ENCODE measurements at places on chromosomes 3 and 15. TPM values are rescaled to one million over a fixed set of nuclear protein-coding genes. Genes with fewer than 3 reads are reported as not detected.
A peak's percentile ranks its signal among the peaks of the same experiment; 100 is the strongest.

DNA sequence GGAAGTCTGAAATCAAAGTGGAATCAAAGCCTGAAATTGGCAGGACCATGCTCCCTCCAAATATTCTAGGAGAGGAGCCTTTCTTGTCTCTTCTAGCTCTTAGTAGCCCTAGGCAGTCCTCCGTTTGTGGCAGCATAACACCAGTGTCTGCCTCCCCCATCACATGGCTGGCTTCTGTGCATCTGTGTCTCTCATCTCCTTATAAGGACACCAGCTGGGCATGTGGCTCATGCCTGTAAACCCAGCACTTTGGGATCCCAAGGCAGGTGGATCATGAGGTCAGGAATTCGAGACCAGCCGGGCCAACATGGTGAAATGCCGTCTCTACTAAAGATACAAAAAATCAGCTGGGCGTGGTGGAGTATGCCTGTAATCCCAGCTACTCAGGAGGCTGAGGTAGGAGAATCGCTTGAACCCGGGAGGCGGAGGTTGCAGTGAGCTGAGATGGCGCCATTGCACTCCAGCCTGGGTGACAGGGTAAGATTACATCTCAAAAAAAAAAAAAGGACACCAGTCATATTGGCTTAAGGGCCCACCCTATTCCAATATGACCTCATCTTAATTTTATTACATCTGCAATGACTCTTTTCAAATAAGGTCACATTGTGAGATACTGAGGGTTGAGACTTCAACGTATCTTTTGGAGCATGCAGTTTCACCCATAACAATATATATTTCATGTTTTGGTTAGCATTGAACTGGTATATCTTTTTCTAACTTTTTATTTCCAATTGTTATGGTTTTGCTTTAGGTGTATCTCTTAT lies 148.0 kb upstream of the TPM1 start:
- DNase-seq = no peak

- DNase-seq = no peak
Measured at GRCh38 chr3:128591738-128592426, 58.7 kb downstream of the RPN1 start.

DNA sequence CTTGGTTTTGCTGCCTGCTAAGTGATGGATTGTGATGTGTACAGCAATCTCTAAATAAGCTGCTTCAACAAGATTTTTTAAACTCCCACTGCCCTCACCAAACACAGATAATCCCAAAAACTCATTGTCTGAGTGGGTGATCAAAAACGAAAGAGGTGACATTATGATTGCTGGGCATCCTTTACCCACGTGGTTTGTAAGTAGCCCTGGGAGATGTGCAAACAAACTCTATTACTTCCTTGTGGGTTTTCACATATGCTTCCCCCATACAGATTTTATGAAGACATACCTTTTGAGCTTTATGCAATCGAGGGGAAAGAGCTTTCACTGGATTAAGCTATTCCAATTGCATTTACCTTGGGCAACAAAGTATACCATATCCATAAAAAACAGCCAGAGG lies 1000.4 kb downstream of the FHIT start:
- no peak for DNase-seq

DNA sequence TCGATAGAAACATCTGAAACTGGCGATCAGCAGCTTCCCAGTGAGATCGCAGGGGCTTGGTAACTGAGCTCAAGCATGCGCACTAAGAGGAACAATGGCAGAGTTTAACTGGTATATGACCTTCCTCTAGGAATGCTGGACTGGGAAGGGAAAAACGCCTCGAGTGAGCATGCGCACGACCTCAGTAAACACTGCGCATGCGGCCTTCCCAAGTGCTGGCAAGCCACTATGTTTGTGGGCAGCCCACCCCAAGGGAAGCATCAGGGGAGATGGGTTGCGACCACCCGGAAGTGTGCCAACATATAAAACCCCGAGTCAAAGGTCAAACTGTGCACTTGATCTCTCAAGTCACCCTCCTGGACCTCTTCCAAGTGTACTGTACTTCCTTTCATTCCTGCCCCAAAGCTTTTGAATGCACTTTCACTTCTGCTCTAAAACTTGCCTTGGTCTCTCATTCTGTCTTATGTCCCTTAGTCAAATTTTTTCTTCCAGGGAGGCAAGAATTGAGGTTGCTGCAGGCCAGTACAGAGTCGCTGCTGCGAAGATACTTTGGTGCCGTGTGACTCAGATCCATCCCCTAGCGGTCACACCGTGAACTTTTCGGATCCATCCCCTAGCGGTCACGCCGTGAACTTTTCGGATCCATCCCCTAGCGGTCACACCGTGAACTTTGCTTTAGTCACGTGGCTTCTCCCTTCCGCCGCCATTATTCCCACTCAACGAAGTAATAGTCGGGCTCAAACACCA lies 243.3 kb downstream of the FAM43A start:
- no peak for DNase-seq

DNA sequence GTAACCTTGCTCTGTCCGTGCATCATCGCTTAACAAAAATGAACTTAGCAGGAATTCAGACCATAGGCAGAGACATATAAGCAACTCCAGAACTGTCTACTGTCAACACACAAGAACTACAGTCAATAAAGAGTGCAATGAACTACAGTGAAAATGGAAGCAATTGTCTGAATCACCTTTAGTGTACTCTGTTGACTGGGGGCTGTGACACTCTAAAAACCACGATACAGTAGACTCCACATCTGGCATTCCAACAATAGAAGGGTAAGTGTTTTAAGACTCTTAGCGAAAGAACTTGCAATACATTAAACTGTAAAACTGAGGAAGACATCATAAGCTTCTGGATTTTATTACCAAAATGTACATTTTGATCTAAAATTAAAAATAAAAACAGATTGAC lies 347.3 kb downstream of the ZBTB20 start:
- no peak for DNase-seq

GRCh38 chr3:171328419-171329082 lies 131.7 kb downstream of the TNIK start:
- peak; percentile 59 for DNase-seq

DNA sequence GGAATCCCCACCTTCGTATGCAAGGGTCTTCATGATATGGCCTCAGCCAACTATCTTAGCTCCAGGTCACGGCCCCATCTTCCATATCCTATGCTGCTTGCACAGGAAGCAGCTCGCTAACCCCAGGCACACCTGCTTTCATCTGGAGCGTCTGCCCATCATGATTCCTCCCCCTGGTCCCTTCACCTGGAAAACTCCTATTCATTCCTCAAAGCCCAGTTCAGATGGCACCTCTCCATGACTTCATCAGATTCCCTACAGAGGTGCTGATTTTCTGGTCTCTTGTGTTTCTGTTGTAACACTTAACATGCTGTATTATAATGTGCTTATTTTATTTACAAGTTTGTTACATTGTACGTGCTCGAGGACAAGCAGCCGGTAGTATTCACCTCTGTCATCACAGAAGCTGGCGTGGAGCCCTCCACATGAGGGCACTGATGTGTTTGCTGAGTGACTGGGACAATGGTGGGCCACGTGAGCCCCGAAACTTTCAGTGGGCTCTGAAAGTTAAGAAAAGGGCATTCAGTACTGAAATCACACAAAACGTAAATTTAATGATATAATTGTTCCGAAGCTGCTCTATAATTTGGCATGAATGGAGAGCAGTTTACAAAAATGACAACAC lies 16.2 kb downstream of the MUC20 start:
- DNase-seq = no peak

DNA sequence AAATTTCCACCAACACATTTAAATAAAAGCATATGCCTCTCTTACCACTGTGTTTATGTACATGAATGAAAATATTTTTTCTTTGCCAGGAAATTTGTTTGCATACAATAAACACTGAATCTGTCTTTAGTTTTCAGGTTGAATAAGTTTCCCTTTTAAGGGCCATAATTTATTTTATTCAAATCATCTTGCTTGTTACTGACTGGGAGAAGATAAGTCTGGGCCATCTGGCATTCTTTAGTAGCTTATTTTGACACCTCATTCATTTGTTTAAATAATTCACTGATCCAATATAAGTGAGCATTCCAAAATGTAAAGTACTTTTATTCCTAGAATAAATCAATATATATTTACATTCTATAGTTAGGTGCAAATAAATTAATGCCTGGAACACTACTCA lies 1001.3 kb downstream of the PLOD2 start:
- DNase-seq = no peak

- DNase-seq = no peak
Measured at GRCh38 chr3:51373658-51374421, 11.3 kb upstream of the MANF start.

DNA sequence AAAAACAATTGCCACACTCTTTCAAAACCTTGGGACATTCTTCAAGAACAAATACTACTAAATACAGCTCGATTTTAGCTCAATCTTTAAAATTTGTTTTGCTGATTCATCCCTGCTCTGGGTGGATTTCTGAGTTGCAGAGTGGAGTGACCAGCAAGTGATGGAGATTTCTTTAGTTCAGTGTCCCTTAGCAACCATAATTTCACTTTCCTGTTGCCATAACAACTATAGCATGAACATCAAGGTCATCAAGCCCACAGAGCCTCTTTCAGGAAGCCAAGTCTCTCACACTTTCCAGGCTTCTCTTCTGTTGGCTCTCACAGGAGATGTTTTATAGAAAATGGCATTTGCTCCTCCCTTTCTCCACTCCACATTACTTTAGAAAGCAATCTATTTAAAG lies 597.2 kb upstream of the ADAMTS9 start:
- DNase-seq = no peak

DNA sequence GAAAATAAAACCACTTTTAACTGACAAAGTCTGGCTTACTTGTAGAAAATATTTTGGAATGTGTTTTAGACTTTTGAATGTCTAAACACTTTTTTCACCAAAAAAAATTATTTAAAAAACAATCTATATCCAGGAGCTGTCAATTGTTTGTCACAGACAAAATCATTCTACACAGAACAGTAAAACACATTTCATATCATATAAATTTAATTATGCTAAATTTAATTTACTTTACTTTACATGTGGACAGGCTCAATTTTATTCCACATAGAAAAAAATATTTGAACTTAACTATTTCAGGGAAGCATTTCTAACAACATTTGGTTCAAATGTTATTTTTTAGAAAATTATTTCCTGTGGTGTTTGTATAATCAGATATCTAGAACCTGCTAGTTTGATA lies 1417.0 kb downstream of the ZPLD1 start:
- no peak for DNase-seq

DNA sequence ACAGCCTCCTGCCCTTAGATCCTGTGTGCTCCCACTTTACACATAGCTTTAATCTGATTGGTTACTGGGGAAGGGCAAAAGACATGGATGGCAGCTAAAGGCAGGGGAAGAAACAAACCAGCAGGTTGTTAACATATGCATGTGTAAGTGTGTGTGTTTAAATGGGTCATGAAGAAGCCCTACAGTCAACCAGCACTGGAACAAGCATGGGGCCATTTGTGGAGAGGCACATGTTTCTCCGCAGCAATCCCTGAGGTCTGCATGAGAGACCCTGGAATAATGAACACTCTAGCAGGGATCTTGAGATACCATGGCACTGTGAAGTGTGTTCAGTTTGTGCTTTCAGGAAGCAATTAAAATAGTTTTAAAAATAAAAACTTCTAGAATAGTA lies 6.0 kb downstream of the KLF13 start:
- no peak for DNase-seq

DNA sequence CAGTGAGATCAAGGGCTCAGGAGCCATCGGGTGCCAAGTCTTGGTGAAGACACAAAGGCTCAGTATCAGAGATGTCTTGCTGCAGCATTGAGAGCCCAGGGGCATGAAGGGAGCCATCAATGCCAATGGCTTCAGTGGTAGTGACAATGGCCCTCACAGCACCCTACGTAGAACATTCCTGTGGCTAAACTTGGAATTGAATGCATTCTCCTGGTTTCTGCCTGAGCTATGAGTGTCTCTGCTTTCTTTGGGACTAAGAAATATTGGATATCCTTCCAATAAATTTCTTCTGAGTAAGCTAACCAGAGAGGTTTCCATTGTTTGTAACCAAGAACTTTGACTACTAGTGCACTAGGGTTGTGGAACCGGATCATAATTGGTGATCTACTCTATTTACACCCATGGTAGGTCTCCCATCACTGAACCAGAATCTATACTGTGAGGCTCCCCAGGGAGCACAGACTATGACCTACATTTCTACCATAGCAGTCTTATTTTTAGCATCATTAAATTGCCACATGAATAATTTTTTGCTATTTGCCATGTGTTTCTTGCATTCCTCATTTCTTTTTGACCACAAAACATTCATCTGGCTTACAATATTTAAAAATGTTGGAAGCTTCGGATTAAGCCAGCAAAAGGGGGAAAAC lies 31.6 kb upstream of the PDZRN3 start:
- no peak for DNase-seq

- DNase-seq = no peak
Measured at GRCh38 chr15:60727661-60728060, 248.7 kb upstream of the ICE2 start.

DNA sequence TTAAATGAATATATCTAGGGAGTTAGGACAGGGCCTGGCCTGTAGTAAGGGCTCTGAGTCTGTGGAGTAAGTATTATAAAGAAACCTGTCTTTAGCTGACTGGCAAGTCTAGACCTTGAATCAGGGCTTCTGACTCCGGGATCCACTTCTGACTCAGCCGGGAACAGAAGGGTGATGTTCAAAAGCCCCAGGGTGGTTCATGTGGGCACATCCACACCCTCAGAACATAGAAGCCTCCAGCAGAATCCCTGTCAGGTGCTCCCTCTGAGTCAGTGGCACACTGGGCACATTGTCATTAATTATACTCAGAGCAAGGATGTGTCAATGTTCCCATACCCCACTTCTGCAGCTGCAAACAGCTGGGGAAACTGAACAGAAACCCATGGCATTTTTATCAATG lies 26.7 kb upstream of the SNRK start:
- DNase-seq = no peak

- no peak for DNase-seq
Measured at GRCh38 chr3:29285471-29286071, 4.7 kb downstream of the RBMS3 start.

GRCh38 chr3:102238362-102238761 lies 196.5 kb upstream of the ZPLD1 start:
- DNase-seq = no peak

The THPO gene
- total RNA-seq = not detected

The UBA7 gene
- total RNA-seq = 26.3 TPM

The RLBP1 gene
- not detected for total RNA-seq

The EHD4 gene
- 20.7 TPM for total RNA-seq

The SI gene
- not detected for total RNA-seq

The DLG1 gene
- total RNA-seq = 105 TPM

The STAB1 gene
- not detected for total RNA-seq

The CELSR3 gene
- total RNA-seq = 28.5 TPM

The LHFPL4 gene
- total RNA-seq = not detected

The GPR171 gene
- total RNA-seq = not detected

The GASK1A gene
- 1.6 TPM for total RNA-seq

The C3orf20 gene
- total RNA-seq = 0.28 TPM

The ALDH1A2 gene
- total RNA-seq = 231 TPM

The SCAANT1 gene
- total RNA-seq = not detected

The LSMEM2 gene
- total RNA-seq = 0.32 TPM

The VGLL3 gene
- 40.0 TPM for total RNA-seq

The DISP2 gene
- total RNA-seq = 1.1 TPM

The RAP2B gene
- 65.7 TPM for total RNA-seq

All from Calu3 (cell line).